Activated CD4-positive, alpha-beta T cell treated with anti-CD3 and anti-CD28 coated beads, Interleukin-2, amount 50 U/mL, for 16 hours (primary cell): ENCODE measurements at places on chromosomes 1 and 21.

DNA sequence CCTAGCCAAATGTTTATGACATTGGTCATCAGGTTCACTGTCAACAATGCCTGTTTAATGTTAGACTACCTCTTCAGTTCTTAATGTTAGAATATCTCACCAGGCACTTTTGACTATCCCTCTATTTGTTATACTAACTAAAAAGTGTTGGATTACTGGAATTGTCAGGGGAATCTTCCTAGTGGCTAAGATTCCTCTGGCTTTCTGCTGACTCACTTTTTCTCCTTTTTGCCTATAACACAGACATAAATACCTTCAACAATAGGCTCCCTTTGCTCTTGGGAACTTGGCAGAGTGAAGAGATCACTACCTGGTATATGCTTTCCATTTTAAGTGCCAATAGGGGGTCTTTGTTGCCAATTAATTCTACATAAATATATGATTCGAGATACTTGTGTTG lies 68.5 kb downstream of the TMEM200B start:
- no peak for DNase-seq

- no peak for DNase-seq
These were observed 170.8 kb downstream of the EDEM3 start for GRCh38 chr1:184583849-184584248.

- no peak for DNase-seq
These were observed 61.2 kb downstream of the MPZL1 start for GRCh38 chr1:167782946-167783345.

GRCh38 chr21:38082936-38083485 lies 166.8 kb upstream of the KCNJ6 start:
- DNase-seq, result no peak

GRCh38 chr1:150410582-150411101 lies 46.7 kb downstream of the RPRD2 start:
- DNase-seq, result no peak
